Kidney capillary endothelial cell (primary cell): ENCODE measurements at places on chromosomes 16 and 17.

- DNase-seq = no peak
Measured at GRCh38 chr16:83393196-83393981, 414.4 kb upstream of the HSBP1 start.

GRCh38 chr17:60436676-60437075 is 14.4 kb downstream of the CHCT1 start:
- DNase-seq = no peak

GRCh38 chr17:17029938-17030337 is 12.3 kb upstream of the MPRIP start:
- DNase-seq = no peak

DNA sequence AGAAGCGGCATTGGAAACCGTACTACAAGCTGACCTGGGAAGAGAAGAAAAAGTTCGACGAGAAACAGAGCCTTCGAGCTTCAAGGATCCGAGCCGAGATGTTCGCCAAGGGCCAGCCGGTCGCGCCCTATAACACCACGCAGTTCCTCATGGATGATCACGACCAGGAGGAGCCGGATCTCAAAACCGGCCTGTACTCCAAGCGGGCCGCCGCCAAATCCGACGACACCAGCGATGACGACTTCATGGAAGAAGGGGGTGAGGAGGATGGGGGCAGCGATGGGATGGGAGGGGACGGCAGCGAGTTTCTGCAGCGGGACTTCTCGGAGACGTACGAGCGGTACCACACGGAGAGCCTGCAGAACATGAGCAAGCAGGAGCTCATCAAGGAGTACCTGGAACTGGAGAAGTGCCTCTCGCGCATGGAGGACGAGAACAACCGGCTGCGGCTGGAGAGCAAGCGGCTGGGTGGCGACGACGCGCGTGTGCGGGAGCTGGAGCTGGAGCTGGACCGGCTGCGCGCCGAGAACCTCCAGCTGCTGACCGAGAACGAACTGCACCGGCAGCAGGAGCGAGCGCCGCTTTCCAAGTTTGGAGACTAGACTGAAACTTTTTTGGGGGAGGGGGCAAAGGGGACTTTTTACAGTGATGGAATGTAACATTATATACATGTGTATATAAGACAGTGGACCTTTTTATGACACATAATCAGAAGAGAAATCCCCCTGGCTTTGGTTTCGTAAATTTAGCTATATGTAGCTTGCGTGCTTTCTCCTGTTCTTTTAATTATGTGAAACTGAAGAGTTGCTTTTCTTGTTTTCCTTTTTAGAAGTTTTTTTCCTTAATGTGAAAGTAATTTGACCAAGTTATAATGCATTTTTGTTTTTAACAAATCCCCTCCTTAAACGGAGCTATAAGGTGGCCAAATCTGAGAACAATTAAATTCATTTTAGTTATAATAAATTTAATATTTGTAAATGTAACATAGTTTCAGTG is 1.7 kb downstream of the HEXIM1 start:
- peak; percentile 50 for DNase-seq

GRCh38 chr17:73952082-73952479 is 251.4 kb upstream of the RPL38 start:
- DNase-seq = no peak

GRCh38 chr16:4801962-4802658 is at the start of gene ROGDI:
Gene ROGDI (minus strand): TSS chr16:4802633. CDS start chr16:4802571, 62 bp downstream.
- peak; percentile 29 for DNase-seq

DNA sequence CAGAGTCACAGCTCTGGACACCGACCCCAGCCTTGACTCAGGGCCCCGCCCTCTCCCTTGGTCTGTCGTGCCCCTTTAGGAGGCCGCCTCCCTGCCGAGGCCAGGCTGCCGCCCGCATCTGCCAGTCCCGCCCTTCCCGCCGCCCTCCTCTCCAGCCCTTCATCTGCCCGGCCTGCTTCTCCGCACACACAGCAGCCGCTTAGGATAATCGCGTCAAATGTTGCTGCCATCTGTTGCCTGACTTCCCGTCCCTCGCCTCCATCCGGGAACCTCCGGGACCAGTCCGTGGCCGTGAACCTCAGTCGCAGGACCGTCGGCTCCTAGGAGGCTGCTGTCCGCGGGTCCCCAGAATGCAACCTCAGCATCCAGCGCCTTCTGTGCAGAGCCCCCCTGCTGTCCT is 11.9 kb downstream of the GSE1 start:
- no peak for DNase-seq

DNA sequence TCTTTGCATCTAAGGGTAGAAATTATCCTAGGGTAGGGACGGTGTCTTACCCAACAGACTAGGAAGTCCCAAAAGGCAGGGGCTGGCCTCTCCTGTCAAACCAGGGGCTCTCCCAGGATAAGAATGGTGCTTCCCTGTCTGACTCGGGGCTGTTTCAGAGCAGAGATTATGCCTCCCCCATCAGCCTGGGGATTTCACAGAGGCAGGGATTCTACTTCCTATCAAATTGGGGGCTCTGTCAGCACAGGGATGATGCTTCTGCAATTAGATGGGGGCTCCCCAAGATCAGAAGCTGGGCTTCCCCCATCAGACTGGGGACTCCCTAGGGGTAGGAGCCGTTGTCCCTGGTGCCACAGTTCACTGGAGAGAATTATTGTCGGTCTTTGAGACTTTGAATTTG is 2.3 kb downstream of the NXPH3 start:
- no peak for DNase-seq

DNA sequence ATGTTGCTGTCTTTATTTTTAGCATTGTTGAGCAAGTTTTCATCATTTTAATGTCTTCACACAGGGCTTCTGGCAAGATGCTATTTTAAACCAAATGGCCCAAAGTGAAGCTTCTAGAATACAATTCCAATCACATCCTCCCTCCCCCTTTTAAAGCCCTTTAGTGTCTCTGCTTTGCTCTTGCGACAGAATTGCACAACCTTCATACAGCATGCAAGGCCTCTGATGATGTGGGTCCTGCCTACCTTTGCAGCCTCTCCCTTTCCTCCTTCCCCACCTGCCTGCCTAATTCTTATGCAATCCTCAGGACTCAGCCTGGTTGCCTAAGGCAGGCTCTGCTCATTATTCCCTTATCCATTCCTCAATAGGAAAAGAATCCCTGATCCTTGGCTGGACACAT is 381.7 kb downstream of the SLC39A11 start:
- DNase-seq = no peak

DNA sequence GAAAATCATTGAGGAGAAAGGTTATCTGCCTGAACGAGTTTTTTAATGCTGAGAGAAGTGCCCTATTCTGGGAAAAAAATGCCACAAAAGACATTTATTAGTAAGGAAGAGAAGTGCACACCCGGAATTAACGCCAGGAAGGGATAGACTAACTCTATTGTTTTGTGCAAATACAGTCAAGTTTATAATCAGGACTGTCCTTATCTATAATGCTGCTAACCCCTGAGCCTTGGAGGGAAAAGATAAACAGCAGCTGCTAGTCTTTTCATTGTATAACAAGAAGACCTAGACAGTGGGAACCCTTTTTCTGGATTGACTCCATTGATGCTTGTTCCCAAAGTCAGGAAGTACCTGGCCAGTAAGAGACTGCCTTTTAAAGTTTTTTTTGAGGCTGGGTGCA is 26.5 kb downstream of the BCAS3 start:
- no peak for DNase-seq

- DNase-seq = no peak
Measured at GRCh38 chr17:436571-436970, 84.0 kb upstream of the RPH3AL start.

GRCh38 chr17:42342242-42343008 is 45.8 kb downstream of the STAT3 start:
- no peak for DNase-seq
